Naive thymus-derived CD4-positive, alpha-beta T cell (primary cell): ENCODE measurements at places on chromosomes 1 and 21.

GRCh38 chr21:41726058-41726558 lies 40.7 kb downstream of the RIPK4 start:
- no peak for DNase-seq

DNA sequence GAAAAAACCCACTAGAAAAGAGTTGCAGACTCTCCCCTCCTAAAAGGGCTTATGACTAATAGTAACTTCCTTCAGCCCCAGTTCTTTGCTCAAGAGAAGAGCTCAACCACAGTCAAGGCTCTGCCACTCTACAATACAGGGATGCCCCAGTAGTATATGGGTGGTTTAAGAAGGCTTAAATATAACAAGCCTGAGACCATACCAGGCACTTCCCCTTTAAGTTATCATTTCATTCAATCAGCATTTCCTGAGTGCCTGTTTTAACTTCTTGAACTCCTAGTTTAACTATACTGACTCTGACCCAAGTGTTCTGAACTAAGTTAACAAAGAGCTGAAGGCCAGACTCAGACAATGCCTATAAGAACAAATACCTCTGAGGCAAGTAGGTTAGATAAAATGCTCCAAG lies 19.8 kb downstream of the PRPF38A start:
- peak; percentile 71 for DNase-seq

DNA sequence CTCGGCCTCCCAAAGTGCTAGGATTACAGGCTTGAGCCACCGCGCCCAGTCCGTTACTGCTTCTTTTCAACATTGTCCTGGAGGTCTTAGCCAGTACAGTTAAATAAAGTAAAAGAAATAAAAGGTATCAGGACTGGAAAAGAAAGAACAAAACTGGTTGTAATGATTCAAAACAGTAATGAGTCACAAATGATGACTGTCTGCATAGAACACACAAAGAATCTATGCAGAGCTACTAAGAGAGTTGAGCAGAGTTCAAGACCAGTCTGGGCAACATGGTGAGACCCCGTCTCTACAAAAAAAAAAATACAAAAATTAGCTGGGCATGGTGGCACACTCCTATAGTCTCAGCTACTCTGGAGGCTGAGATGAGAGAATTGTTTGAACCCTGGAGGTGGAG lies 23.4 kb downstream of the BCAR3 start:
- DNase-seq: no peak

- DNase-seq: no peak
Observed at GRCh38 chr1:84350104-84350503, 48.2 kb upstream of the DNASE2B start.

DNA sequence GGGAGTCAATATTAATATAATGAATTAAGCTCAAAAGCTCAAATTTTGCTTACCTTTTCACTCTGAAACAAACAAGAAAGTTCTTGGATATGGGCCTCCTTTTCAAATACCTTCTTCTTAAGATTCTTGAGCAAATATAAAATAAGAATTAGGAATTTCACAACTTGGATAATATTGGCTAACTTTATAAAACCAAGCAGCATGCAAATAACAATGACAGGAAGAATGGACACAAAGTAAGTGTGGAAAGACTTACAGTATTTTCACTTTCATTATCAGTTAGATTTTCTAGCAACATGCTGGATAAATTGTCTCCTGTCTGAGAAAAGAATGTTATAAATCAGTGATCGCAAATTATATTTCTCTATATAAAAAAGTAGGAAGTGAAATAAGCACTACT lies 13.2 kb downstream of the ODF2L start:
- DNase-seq: no peak

DNA sequence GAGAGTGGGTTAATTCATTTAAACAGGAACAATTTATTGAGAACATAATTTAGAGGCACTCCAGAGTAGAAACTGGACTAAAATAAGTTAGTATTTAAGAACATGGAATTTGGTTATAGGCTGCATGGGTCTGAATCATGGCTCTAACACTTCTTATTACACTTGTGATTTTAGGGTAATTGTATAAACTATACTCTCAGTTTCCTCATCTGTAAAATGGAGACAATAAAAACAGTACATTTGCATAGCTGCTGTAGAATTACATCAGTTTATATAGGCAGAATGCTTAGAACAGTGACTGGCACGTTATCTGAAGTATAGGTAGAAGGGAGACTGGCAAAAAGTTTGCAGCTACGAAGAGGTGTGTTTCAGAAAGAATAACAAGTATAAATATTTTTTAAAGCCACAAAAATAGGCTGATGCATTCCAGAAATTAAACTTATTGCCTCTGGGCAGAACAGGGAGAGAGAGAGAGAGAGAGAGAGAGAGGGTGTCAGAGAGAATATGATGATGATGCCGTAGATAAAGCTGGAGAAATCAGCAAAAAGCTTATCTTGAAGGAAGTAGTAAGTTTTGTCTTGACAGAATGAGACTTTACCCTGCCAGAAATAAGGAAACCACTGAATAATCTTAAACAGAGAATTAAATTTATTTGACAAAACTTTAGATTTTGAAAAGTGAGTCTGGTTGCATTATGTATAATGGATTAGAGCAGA lies 8.1 kb upstream of the OR6K3 start:
- no peak for DNase-seq

DNA sequence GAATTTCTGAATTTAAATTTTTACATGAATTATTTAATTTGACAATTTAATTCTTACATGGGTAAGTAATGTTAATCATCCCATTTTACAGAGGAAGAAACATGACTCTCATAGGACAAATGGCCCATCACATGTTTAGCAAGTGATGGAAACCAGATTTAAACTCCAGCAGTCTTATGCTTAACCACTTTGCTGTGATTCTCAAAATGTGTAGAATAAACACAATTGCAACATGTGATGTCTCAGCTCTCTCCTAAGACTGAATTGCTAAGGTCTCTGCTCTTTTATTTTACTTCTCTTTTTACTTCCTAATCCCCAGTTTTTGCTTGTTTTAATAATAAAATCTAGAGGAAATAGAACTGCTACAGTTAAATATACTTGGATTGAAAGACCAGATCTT lies 42.8 kb downstream of the HS2ST1 start:
- DNase-seq: no peak

DNA sequence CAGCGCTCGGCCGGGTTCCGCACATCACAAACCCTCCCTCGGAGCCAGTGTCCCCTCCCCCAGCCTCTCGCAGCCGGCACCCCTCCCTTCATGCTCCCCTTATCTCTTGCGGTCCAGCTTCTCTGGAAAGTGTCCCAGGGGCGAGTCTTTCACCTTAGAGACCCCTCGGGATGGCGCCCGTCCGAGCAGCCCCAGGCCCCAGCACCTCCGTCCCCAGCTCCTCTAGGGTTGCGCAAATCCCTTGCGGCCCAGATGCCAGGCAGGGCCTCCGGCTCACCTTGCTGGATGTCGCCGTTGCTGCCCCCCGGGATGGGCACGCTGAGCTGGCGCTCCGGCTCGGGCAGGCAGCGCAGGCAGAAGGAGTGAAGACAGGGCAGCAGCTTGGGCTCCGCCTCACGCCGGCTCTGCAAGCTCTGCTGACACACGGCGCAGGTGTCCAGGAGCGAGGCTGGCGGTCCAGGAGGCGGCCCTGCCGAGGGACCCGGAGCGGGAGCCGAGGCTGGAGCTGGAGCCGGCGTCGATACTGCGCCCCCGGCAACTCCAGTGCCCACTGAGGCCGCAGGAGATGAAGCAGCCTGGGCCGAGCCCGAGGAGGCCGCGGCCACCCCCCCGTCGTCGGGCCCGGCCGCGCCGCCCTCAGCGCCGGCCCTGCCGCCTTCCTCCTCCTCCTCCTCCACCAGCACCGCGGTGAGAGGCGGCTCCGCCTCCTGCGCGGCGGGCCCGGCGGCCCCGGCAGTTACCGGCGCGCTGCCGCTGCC lies 550 bp downstream of the TRIM33 start:
- DNase-seq: peak; percentile 57

GRCh38 chr1:247430434-247430833 lies 14.5 kb downstream of the NLRP3 start:
- no peak for DNase-seq

GRCh38 chr1:247266053-247266452 lies 10.2 kb downstream of the VN1R5 start:
- DNase-seq: no peak
